ENCODE measurements at places on chromosomes 5 and 9.

DNA sequence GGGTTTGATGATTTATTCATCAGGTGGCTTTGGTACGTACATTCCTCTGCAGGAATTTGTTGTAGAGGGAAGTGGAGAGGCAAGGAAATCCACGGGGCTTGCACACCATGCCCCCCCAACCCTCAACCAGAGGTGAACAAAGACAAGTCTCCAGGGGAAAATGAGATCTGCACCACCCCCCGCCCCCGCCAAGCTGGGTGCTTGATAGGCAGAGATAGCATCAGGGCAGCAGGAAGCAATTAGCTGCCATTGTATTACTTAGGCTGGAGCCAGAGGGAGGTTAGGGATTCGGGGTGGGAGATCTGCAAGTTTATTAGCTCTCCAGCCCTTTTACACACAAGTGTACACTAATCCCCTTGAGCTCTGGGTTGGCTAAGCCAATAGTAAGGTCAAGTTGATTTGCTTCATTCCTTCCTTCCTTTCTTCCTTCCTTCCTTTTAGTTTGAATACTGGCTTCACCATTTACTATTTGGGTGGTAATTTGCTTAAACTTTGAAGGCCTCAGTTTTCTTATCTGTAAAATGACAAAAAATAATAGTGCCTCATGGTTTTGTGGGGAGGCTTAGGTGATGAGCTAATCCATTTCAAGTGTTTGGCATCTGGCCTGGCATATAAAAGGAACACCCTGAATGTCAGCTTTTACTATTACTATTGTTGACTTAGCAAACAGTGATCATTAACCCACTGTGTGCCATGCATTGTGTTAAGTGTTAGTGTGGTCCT, 34.1 kb downstream of the SPRY4 start:
- DNase-seq = no peak

DNA sequence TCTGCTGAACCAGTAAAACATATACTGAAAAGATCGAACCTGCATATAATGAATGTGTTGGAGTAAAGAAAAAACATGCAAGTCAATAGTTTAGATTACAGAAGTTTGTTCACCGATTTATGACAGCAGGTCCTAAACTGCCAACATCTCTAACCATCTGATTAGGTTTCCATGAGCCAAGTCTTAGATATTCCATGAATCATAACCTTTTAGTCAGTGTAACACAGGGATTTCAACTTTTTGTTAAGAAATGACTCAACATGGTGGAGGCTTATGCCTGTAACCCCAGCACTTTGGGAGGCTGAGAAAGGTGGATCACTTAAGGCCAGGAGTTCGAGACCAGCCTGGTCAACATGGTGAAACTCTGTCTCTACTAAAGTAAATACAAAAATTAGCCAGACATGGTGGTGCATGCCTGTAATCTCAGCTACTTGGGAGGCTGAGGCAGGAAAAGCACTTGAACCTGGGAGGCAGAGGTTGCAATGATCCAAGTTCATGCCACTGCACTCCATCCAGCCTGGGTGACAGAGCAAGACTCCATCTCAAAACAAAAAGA, 38.7 kb downstream of the APC start:
- no peak for DNase-seq

GRCh38 chr9:21800931-21801682, 1.3 kb upstream of the MTAP start:
- no peak for DNase-seq

DNA sequence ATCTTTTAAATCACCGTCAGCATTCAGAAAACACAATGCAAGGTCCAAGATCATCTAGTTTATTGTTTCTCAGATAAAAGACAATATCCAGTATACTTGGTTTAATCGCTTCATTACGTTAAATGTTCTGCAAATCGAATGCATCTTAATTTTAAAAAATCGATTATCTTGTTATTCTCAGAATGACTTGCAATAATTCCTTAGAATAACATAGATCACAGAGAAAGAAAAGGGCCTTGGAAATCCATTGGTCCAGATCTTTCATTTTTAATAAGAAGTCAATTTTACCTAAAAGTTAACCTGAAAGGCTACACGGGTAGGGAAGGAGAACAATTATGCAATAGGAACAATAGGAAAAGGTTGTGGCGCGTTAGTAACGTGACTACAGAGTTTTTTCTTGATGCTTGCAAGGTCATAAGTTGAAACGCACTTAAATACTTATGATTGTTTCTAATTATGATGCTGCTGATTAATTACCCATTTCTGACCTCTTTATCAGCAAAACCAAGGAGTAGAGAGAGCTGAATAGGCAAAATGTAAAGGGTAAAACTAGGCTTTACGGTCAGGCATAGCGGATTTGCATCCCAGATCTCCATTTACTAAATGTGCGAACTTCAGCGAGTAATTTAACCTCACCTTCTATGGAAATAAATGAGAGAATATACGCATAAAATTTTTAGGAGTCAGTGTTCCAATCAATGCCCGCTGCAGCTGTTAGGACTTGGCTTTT, 769 bp upstream of the LYRM7 start:
- DNase-seq = no peak

DNA sequence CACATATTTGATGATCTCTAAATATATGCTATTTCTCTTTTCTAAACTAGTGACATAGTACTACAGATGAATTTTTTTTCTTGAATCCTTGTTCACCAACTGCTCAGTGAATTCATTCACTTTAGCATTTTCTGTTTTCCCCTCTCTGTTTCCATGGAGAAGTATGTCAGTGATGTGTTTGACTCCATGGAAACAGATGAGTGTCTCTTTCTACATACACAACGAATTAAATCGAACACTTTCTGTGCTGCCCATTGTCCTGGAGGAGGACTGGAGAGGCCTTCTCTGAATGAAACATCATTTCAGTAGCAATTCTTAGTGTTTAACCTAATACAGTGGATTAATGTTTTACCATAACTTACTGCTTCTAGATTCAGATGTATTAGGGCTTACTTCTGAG, 9.5 kb downstream of the INVS start:
- no peak for DNase-seq

DNA sequence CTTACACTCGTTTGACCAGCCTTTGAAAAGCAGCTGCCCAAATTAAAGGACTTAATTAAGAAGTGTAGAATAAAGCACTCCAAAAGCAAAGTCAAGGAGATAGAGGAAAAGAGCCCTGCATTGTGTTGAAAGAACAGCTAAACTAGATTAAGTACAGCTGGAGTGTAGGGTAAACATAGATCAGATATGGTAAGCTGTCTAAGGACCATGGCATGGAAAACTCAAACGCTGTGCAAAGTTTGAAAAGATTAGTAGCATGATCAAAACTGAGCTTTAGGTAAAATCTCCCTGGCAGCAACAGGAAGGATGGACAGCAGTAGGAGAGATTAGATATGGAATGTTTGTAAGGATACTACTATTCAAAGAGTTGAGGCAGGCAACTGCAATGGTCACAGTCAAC, 55.4 kb downstream of the BNC2 start:
- DNase-seq = no peak

DNA sequence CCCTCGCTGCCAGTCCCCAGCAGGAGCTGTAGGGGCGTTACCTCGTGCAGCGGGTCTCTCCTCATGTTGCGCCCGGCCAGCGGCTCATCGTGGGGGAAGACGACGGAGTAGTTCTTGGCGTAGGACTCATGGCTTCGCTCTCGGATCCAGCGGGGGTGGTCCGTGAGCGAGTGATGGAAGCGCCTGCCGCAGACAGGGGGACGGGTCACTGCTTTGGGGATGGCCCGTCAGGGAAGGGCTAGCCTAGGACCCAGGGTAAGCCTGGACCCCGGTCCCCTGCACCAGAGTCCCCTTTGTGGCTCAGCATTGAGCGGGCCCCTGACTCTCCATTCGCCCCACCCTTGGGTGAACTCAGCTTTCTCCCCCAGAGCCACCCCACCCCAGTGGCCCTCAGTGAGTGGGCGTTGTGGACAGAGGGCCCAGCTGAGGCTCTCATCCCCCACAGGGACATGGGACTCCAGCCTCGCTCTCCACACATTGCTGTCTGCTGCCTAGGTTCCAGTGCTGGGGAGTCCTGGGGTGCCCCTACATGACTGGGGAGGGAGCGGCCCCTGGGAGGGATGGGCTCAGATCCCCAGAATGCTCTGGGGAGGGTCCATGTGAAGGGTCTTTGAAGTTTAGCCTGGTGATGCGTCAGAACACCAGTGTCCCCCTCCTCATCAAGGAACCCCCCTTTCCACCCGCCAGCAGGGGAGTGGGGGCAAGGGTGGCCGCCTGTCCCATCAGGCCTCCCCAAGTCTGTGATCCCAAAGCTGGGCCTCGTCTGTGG, 29.7 kb downstream of the SARDH start:
- no peak for DNase-seq

- DNase-seq = no peak
Observed at GRCh38 chr9:95360866-95361265, 43.4 kb upstream of the FANCC start.

DNA sequence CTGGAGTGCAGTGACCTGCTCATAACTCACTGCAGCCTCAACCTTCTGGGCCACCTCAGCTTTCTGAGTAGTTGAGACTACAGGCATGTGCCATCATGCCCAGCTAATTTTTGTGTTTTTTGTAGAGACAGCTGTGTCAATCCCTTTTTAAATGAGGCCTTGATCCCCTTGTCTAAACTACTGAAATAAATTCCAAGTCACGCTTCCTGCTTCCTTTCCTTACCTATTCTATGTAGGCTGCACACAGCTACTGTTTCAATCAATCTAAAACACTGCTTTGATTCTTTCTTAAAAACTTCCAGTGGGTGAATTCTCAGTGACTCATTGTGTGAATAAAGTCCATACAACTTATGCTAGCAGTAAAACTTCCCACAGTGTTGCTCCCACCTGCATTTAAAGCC, 2.9 kb upstream of the C7 start:
- DNase-seq = no peak

- no peak for DNase-seq
Observed at GRCh38 chr9:82923092-82923911, 139.6 kb downstream of the RASEF start.

GRCh38 chr5:83564069-83564749, 92.7 kb downstream of the VCAN start:
- no peak for DNase-seq

DNA sequence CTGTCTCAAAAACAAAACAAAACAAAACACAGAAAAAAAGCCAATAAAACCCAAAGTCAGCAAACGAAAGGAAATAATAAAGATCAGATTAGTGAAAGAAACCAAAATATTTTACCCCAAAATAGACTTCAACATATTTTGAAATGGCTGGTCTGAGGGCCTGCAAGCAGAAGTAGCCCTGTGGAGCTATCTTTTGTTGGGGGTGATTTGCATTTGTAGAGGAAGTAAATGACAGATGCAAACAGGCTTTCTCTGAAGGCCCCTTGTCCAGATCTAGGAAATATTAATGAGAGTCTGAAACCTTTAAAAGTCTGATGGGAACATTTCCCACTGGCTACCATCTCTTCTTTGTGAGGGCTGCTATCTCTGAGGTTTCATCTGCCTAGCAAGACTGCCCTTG, 74.0 kb downstream of the GCNT4 start:
- DNase-seq = no peak

GRCh38 chr5:2303431-2304100, 420.8 kb upstream of the IRX4 start:
- no peak for DNase-seq

Data from activated T-helper 1 cell treated with anti-CD3 and anti-CD28 coated beads, Interleukin-2, amount 50 U/mL, for 16 hours (primary cell).